ENCODE measurements at places on chromosomes 16 and 17.

GRCh38 chr16:64950731-64951130 lies 171.1 kb downstream of the CDH11 start:
- DNase-seq = no peak

- DNase-seq = no peak
These were observed 73.1 kb upstream of the AXIN2 start for GRCh38 chr17:65634533-65634932.

DNA sequence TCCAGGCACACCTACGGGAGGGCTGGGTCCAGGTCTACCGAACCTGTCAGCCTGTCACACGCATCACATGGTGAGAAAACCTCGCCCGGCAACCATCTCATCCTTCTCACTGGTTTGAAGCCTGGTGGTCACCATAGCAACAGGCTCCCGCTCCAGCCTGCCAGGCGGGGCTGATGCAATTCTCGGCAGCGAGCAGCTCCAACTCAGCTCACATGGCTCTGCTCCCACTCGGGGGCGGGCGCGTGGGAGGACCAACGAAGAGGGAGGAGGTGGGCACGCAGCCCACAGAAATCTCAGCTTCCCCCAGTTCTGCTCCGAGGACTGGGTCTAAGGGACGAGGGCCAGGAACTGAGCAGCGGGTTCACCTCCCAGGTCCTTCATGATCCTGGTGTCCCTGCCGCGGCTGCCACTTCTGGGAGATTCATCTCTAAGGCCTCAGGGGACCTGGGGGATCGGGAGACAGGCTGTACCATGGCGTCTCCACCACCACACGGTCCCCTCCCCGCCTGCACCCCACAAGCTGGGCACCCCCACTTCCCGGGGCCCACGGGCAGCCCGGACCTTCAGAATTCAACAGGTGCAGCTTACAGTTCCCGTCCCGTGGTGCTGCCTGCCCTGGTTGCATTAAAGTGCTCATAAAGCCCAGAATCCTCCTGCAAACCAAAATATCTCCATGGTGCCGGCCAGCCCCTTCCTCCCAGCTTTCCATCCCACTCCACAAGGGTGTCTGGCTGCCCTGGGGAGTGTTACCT lies 25.8 kb downstream of the ABR start:
- DNase-seq = no peak

GRCh38 chr16:87607871-87608270 lies 5.6 kb downstream of the JPH3 start:
- DNase-seq = no peak

DNA sequence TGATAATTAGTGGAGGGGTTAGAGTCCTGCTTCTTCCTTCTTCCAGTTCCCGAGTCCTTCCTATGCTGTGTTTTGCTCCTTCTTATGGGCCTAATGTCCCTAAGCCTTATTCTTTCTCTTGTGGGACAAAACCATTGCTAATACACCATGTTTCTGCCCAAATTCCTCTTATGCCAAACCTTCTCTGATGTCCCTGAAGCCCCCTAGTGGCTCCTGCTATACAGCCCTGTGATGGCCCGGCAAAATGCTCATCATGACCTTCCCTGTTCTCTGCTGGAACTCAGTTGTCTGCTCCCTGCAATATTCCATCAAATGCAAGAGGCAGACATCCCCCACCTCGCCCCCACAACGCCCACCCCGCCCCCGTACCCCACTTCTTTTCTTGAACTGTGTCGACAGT lies 171.6 kb downstream of the CDH11 start:
- no peak for DNase-seq

DNA sequence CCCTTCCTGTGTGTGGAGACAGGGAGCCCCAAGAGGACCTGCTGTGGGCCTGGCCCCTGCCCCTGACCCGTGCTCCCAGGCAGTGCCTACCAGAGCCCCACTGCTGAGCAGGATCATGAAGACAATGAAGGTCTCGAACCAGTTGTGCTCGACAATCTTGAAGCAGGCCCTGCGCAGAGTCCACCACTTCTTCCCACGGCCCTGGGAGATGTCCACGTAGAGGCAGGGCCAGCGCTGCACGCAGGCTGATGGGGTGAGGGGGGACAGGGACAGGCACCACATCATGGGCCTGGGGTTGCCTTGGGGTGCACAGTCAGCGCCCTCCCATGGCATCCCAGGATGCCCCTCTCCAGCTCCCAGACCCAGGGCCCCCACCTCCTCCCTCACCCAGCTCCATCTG lies 16.4 kb upstream of the CD79B start:
- no peak for DNase-seq
